ENCODE measurements at places on chromosomes 13 and 19.

- no peak for DNase-seq
Measured at GRCh38 chr19:46015687-46016425, 7.0 kb downstream of the PGLYRP1 start.

GRCh38 chr13:39959497-39960144 lies 304.2 kb downstream of the COG6 start:
- DNase-seq = no peak

DNA sequence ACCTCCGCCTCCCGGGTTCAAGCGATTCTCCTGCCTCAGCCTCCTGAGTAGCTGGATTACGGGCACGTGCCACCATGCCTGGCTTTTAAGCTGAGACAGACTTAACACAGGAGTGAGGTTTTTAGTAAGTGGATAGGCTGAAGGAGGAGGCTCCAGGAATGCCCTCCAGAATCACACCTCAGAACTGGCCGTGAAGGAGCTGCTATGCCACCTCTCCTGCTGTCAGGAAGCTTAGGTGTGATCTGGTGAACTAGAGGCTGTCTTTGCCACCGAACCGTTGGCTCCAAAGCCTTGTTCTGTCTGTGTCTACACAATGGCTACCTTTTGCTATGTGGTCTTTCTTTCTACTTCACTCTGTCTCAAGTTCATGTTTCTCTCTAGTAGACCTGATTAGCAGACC lies 4.2 kb downstream of the PDCD2L start:
- DNase-seq = no peak

- no peak for DNase-seq
Measured at GRCh38 chr19:49954933-49955332, 6.0 kb downstream of the SIGLEC11 start.

Measured in NT2/D1 (cell line).